ENCODE measurements at places on chromosomes 2 and 18. TPM values are rescaled to one million over a fixed set of nuclear protein-coding genes. Genes with fewer than 3 reads are reported as not detected.

DNA sequence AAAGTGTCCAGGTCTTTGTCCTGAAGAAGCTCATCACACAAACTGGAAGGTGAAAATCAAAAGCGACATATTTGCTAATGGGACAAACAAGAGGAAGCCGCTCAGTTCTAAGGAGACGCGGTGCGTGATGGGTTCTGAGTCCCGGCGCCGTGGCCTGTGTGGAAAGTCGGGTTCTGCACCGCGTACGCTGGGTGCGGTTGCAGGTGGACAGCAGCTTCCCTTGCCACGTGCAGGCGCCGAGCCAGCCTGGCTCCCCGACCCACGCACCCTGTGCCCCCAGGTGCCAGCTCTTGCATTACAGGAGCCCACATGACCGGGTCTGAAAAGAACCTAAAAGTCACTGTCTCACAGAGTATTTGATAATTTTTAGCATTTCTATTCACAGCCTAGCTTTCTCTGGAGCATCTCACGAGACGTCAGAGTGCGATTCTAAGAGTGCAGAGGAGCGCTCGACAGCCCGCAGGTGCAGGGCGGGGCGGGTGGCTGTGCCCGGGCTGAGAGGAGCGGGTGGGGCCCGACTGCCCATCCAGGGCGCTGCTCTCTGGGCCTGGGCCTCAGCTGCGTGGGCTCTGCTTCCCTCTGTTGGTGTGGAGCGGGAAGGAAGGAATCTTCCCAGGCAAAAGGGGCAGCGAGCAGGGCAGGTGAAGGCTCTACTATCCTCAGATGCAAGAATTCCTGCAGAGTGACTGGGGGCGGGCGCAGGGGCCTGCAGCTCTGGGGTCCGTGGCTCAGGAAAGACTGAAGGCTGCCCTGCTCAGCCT lies 39.4 kb downstream of the MYT1L start:
- H3K4me1 ChIP-seq: no peaks in the 10 kb centered on the region
- no peaks in the 10 kb centered on the region for H3K27me3 ChIP-seq
- H3K36me3 ChIP-seq: no peaks in the 10 kb centered on the region
- DNase-seq: no peak

- H3K4me3 ChIP-seq: no peak overlapping the region
- no peaks in the 10 kb centered on the region for H3K36me3 ChIP-seq
- no peak overlapping the region for H3K27ac ChIP-seq
- H3K27me3 ChIP-seq: no peaks in the 10 kb centered on the region
- no peak for DNase-seq
Observed at GRCh38 chr2:240166761-240167587, 26.5 kb upstream of the OTOS start.

- no peaks in the 10 kb centered on the region for H3K27me3 ChIP-seq
- H3K4me3 ChIP-seq: no peak overlapping the region
- peaks cover 7% of the 10 kb centered on the region for H3K4me1 ChIP-seq
- peak; percentile 5 for DNase-seq
Observed at GRCh38 chr2:10258726-10259125, 44.0 kb upstream of the HPCAL1 start.

GRCh38 chr2:174176898-174177297 lies 71.4 kb downstream of the OLA1 start:
- H3K27ac ChIP-seq: no peak overlapping the region
- no peaks in the 10 kb centered on the region for H3K4me1 ChIP-seq
- H3K4me3 ChIP-seq: no peak overlapping the region
- no peaks in the 10 kb centered on the region for H3K27me3 ChIP-seq
- DNase-seq: no peak

- H3K27me3 ChIP-seq: no peaks in the 10 kb centered on the region
- peaks cover 31% of the 10 kb centered on the region for H3K4me1 ChIP-seq
- peak overlapping the region; percentile 27 for H3K27ac ChIP-seq
- no peak for DNase-seq
- H3K4me3 ChIP-seq: no peak overlapping the region
Observed at GRCh38 chr18:79525556-79526467, 130.1 kb downstream of the NFATC1 start.

Gene MTX2
- polyA plus RNA-seq: 51.5 TPM
